Trophoblast cell (in vitro differentiated cells and primary cell): ENCODE measurements at places on chromosomes 12 and 14.

GRCh38 chr14:99768381-99768780, 24.8 kb upstream of the EML1 start:
- H3K36me3 ChIP-seq: no peaks in the 10 kb centered on the region
- H3K27ac ChIP-seq: no peak overlapping the region
- H3K4me3 ChIP-seq: no peak overlapping the region
- H3K27me3 ChIP-seq: no peaks in the 10 kb centered on the region
- H3K4me1 ChIP-seq: peaks cover 7% of the 10 kb centered on the region

DNA sequence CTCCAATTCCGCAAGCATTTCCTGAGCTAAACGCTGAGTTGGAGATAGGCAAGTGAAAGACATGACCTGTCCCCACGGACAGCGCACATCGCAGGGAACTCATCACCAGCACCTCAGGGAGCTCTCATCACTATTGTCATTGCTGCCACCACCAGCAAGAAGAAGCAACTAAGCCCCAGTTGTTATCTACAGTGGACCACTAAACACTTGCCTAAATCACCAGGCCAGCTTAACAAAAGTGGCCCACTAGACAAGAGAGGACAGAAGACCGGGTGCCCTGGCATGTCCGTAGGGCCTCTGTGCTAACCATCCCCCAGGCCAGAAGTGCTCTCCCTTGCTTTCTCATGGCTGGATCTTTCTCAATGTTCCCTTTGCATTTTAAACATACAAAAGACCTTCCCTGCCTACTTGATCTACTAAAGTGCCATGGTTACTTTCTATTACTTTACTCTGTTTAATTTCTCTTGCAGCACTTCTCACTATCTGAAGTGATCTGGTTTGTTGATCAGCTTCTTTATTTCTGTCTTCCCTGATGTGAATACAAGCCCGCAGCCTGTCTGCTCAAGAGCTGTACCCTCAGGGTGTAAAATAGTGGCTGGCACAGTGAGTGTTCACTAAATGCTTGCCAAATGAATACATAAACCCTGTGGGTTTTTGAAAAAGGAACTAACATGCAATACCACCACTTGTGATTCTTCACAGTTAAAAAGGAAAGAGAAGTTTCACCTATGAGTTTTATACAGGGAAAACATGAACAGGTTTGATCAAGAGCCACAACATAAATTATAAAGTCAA, 60.9 kb upstream of the RFLNA start:
- peaks cover 5% of the 10 kb centered on the region for H3K4me1 ChIP-seq
- peak; percentile 44 for DNase-seq
- H3K27ac ChIP-seq: no peak overlapping the region
- no peaks in the 10 kb centered on the region for H3K36me3 ChIP-seq

GRCh38 chr12:18970603-18971002, 158.9 kb upstream of the PLEKHA5 start:
- no peak overlapping the region for H3K27ac ChIP-seq
- no peak overlapping the region for H3K4me3 ChIP-seq
- DNase-seq: no peak
- no peaks in the 10 kb centered on the region for H3K4me1 ChIP-seq
- no peaks in the 10 kb centered on the region for H3K36me3 ChIP-seq
- no peaks in the 10 kb centered on the region for H3K27me3 ChIP-seq

GRCh38 chr14:103356024-103356682, 22.1 kb downstream of the EIF5 start:
- no peak overlapping the region for H3K27ac ChIP-seq
- H3K27me3 ChIP-seq: no peaks in the 10 kb centered on the region
- H3K36me3 ChIP-seq: no peaks in the 10 kb centered on the region
- peaks cover 3% of the 10 kb centered on the region for H3K4me1 ChIP-seq
- no peak for DNase-seq

- H3K27me3 ChIP-seq: no peaks in the 10 kb centered on the region
- no peaks in the 10 kb centered on the region for H3K4me1 ChIP-seq
- H3K27ac ChIP-seq: no peak overlapping the region
- H3K4me3 ChIP-seq: no peak overlapping the region
Observed at GRCh38 chr12:79932357-79932756, 2.5 kb downstream of the PPP1R12A start.

DNA sequence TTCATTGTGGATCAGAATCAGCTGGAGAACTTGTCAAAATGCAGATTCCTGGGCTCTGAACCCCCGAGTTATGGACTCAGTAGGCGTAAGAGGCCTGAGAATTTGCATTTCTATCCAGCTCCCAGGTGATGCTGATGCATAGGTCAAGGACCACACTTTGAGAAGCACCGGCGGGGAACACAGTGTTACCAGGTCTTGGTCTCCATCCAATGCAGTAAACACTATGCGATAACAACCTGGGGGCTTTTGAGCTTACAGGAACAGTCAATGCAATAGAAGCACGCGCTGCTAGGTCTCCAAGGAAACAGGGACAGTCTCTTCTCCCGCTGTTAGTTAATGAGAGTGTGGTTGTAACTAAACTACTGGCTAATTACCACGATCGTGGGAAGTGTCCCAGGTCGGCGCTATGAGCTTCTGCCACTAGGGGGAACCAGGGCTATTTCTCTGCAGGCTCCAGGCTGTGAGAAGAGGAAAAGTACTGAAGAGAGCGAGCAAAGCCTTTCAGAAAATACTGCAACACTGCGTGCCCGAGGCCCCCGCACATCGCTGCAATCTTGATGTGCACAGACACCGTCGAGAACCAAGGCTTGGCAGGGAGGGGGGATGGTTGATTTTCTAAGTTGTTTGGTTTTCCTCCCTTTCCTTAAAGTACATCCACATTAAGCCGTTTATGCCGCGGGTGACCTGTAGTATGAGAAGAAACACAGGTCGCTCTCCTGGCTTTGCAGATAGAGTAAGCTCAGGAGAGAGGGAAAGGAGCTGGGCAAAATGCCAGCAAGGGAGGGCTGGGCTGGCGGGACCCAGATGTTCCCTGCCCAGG, 52.0 kb upstream of the KCNA1 start:
- DNase-seq: peak; percentile 57
- no peaks in the 10 kb centered on the region for H3K4me1 ChIP-seq

DNA sequence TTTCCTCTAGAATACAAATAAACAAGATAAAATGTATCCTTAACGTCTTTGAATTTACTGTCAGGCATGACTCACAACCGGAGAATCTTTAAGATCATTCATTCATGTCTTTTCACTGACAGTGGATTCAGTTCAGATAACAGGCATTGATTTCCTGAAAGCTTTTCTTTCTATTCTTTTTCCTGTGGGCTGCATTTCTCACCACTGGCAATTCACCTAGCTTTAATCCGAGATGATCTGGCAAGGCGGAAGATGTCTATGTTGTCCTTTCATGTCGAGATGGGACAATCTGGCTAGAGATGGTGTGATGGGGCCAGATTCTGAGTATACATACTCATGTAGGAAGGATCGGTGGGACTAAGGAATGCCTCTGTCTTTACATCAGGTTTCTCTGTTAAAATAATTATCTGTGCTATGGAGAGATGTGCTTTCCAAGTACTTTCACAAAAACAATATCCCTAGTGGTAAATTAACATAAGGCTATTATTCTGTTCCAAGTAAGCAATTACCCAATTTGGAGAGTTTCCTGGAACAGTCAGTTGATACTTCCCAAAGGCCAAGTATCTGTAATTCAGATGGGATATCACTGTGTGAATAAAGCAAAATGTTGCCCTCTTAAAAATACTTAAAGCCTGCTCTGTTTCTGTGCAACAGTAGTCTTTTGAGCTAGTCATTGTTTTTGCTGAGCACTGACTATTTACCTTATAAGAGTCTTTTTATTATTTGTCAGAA, 17.8 kb downstream of the ACSS3 start:
- DNase-seq: no peak
- H3K27me3 ChIP-seq: no peaks in the 10 kb centered on the region
- H3K27ac ChIP-seq: no peak overlapping the region
- no peak overlapping the region for H3K4me3 ChIP-seq

GRCh38 chr12:107663277-107663676, 22.3 kb upstream of the PWP1 start:
- no peak overlapping the region for H3K4me3 ChIP-seq
- no peak overlapping the region for H3K27ac ChIP-seq

- H3K4me3 ChIP-seq: no peak overlapping the region
- H3K4me1 ChIP-seq: peaks cover 12% of the 10 kb centered on the region
- H3K27ac ChIP-seq: no peak overlapping the region
- no peaks in the 10 kb centered on the region for H3K27me3 ChIP-seq
Observed at GRCh38 chr12:2646341-2646740, 148.4 kb upstream of the FKBP4 start.

GRCh38 chr14:46582826-46583225, 68.8 kb downstream of the RPL10L start:
- H3K36me3 ChIP-seq: no peaks in the 10 kb centered on the region
- H3K27ac ChIP-seq: no peak overlapping the region
- DNase-seq: no peak
- no peaks in the 10 kb centered on the region for H3K27me3 ChIP-seq
- no peak overlapping the region for H3K4me3 ChIP-seq
- no peaks in the 10 kb centered on the region for H3K4me1 ChIP-seq

GRCh38 chr12:127555071-127555470, 711.9 kb upstream of the TMEM132C start:
- no peaks in the 10 kb centered on the region for H3K36me3 ChIP-seq
- H3K4me1 ChIP-seq: no peaks in the 10 kb centered on the region
- no peak overlapping the region for H3K27ac ChIP-seq

- DNase-seq: no peak
- H3K4me3 ChIP-seq: no peak overlapping the region
- H3K27ac ChIP-seq: no peak overlapping the region
- no peaks in the 10 kb centered on the region for H3K4me1 ChIP-seq
- H3K27me3 ChIP-seq: no peaks in the 10 kb centered on the region
Observed at GRCh38 chr12:1273051-1273450, 282.0 kb downstream of the ERC1 start.

DNA sequence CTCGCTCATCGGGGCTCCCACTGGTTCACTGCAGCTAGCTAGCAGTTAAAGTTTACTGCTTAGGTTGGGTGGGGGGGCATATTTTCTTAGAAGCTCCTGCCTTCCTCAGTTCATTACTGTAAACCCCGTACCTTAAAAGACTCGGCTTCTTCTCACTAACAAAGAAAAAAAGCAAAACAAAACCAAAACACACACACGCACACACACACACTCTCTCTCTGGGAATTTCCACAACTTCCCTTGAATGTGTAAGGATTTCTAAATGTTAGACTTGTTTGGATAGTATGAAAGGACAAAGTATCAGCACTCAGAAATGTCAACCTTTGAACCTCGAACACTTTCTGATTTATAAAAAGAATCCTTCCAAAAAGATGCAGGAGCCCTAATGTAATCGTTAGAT, 927 bp downstream of the PTHLH start:
- no peak overlapping the region for H3K27ac ChIP-seq
- DNase-seq: no peak
- H3K36me3 ChIP-seq: no peaks in the 10 kb centered on the region
- H3K4me3 ChIP-seq: no peak overlapping the region

DNA sequence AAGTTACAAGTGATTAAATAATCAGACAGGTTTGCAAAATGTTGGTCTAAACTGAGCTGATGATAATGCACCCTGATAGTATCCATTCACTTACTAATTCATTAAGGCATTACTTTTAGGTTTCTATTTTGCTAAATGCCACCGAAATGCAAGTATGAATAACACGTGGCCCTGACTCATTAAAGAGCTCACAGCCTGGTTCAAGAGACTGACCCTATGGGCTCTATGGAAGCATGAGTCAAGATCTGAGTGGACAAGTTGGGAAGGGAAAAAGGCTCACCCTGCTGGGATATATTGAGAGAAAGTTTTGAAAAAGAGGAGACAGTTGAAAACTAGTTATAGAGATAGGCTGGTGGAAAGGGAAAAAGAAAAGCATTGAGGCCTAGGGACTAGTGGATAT, 14.8 kb upstream of the LRRC9 start:
- H3K4me3 ChIP-seq: no peak overlapping the region
- H3K36me3 ChIP-seq: no peaks in the 10 kb centered on the region
- H3K27ac ChIP-seq: no peak overlapping the region
- no peaks in the 10 kb centered on the region for H3K4me1 ChIP-seq

DNA sequence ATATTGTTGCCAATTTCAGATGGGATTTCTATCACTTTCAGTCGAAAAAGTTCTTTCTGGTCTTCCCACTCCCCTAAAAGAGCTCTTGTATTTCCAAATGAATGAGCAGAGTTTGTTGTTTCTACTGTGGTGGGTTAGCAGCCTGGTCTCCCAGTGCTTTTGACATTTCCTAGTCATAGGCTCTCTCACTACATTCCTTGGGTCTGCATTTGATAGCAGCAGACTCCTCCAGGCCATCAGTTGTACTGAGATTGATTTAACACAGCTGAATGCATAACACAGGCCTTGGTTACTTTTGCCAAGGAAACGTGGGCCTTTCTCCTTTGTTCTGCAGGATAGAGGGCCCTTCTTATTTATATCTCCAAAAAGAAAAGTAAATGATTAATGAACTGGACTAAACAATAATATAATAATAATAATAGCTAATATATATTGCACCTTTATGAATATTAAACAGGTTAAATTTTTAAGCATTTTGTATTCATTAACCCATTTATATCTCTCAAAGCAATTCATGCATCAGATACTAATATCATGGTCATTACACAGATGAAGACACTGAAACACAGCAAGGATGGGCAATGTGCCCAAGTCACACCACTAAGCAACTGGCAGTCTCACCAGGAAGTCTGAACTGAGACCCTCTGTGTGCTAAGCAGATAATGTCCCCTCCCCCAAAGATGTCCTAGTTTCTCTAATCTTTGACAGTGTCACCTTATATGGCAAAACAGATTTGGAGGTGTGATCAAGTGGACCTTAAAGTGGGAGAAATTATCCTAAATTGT, 1579.2 kb downstream of the AACS start:
- no peaks in the 10 kb centered on the region for H3K4me1 ChIP-seq
- no peaks in the 10 kb centered on the region for H3K27me3 ChIP-seq
- no peak overlapping the region for H3K27ac ChIP-seq
- DNase-seq: no peak

DNA sequence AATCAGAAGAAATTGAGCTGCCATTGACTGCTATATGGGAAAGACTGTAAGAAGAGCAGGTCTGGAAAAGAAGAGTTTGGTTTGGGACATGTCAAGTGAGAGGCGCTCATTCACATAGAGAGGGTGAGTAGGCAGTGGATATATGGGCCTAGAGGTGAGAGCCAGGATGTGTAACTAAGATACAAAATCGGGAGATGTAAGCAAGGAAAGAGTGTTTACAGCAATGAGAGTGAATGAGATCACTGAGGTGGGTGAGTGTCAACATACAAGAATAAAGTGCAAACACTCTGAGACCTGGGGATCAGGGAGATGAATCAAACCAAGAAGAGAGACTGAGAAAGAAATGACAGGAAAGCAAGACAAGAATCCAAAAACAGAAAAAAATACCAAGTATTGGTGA, 58.0 kb upstream of the RTRAF start:
- H3K4me3 ChIP-seq: no peak overlapping the region
- no peaks in the 10 kb centered on the region for H3K27me3 ChIP-seq
- H3K36me3 ChIP-seq: no peaks in the 10 kb centered on the region
- H3K4me1 ChIP-seq: no peaks in the 10 kb centered on the region
